Stimulated activated CD4-positive, alpha-beta T cell treated with anti-CD3 and anti-CD28 coated beads, Interleukin-1b, Interleukin-23, amount 100 ng/mL, for 4 hours (primary cell): ENCODE measurements at places on chromosomes 2 and 18.
A peak's percentile ranks its signal among the peaks of the same experiment; 100 is the strongest.

DNA sequence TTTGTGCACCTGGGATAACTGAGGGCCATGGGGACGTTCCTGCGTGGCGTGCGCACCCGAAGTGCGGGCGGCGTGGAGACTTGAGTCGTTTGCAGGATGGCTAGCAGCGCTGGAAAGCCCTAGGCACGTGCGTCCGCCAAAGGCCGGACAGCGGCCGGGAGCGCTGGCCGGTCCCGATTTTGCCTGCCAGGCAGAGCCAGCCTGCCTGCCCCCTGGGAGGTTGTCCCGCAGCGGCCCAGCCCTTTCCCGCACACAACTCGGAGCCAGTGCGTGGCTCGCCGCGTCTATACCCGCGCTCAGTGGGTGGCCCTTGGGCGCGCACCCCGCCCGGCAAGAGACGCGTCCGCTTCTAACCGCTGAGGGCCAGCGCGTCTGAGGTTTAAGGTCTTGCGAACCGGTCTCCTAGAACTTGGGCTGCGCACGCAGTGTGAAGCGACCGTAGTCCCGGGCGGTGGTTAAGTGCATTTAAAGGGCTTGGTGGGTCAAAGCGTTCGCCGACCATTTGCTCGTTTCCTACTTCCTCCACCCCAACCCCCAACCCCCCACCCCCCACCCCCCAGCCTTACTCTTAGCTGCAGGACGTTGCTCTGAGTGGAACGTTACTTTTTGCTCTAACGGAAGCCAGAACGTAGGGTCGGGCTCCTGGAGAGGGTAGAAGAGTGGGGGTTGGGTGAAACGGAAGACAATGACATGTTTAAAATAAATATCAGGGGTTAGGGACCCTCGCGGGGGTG is 627 bp downstream of the CDCA7 start:
- peak; percentile 11 for DNase-seq

- no peak for DNase-seq
These were observed 292.9 kb upstream of the CCDC68 start for GRCh38 chr18:55252053-55252675.

DNA sequence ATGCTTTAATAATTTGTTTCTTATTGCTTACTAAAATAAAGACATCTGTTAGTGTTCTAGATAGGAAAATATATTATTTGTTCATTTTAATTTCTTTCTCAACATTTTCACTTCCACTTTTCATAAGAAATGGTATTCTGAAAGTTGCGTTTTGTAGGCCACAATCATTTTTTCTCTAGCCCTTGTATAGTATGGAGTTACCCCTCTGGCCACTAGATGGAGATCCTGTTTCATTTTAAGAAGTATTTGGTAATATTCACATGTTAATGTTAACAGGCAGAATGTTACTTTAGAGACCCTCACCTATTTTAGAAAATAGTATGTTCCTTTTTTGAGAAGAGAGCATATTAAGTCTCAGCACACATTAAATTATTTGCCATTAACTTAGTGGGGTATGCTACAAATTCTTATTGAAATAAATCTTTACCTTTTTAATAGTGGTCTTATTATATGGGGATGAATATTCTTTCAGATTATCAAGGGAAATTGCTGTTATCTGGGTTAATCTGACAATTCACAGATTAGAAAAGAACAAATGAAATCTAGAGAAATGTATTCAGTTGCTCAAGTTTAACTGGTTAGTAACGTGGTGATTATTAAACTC is 73.9 kb upstream of the TTC27 start:
- no peak for DNase-seq

GRCh38 chr2:100182494-100183361 is 40.3 kb upstream of the AFF3 start:
- DNase-seq: no peak

DNA sequence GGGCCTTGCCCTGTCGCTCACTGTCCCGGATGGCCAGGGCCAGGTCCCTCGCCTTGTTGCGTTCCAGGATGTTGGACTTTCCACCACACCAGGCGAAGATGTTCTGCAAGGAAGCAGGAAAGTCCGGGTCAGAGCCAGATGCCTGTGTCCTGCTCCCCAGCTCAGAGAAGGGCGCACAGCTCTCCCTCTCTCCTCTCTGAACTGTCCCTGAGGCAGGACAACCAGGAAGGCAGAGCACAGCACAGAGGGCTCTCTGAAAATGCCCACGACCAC is 11.0 kb downstream of the CAPG start:
- no peak for DNase-seq

GRCh38 chr2:69159986-69160385 is 147.0 kb downstream of the ANTXR1 start:
- DNase-seq: no peak
